ENCODE measurements at places on chromosomes 7 and 10. TPM values are rescaled to one million over a fixed set of nuclear protein-coding genes. Genes with fewer than 3 reads are reported as not detected.

The GPER1 gene
- polyA plus RNA-seq: 3.0 TPM

The TEX47 gene
- not detected for polyA plus RNA-seq

- H3K27ac ChIP-seq: no peak overlapping the region
- no peaks in the 10 kb centered on the region for H3K4me1 ChIP-seq
- H3K27me3 ChIP-seq: no peaks in the 10 kb centered on the region
- no peak overlapping the region for H3K4me3 ChIP-seq
These were observed 286.9 kb upstream of the DKK1 start for GRCh38 chr10:52027055-52027705.

DNA sequence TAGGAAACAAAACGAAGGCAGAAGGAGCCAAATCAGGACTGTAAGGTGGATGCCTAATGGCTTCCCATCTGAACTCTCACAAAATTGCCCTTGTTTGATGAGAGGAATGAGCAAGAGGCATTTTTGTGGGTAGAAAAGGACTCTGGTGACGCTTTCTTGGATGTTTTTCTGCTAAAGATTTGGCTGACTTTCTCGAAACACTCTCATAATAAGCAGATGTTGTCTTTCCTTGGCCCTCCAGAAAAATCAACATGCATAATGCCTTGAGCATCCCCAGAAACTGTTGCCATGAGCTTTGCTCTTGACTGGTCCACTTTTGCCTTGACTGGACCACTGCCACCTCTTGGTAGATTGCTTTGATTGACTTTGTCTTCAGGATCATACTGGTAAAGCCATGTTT lies 13.5 kb downstream of the PTPN12 start:
- H3K4me1 ChIP-seq: peaks cover 57% of the 10 kb centered on the region
- H3K27ac ChIP-seq: no peak overlapping the region
- DNase-seq: no peak
- no peaks in the 10 kb centered on the region for H3K36me3 ChIP-seq
- no peak overlapping the region for H3K4me3 ChIP-seq

GRCh38 chr7:141463986-141464385 lies 87.2 kb upstream of the AGK start:
- H3K4me1 ChIP-seq: peaks cover 9% of the 10 kb centered on the region
- no peaks in the 10 kb centered on the region for H3K36me3 ChIP-seq
- no peak overlapping the region for H3K4me3 ChIP-seq
- H3K27me3 ChIP-seq: no peaks in the 10 kb centered on the region

GRCh38 chr7:25877802-25878789 lies 273.9 kb upstream of the NFE2L3 start:
- no peak overlapping the region for H3K4me3 ChIP-seq
- H3K4me1 ChIP-seq: no peaks in the 10 kb centered on the region
- no peak for DNase-seq
- H3K27me3 ChIP-seq: peaks cover 81% of the 10 kb centered on the region
- H3K36me3 ChIP-seq: no peaks in the 10 kb centered on the region
- H3K27ac ChIP-seq: no peak overlapping the region

GRCh38 chr7:131652194-131652593 lies 95.8 kb upstream of the PODXL start:
- H3K36me3 ChIP-seq: no peaks in the 10 kb centered on the region
- no peak for DNase-seq
- peaks cover 17% of the 10 kb centered on the region for H3K4me1 ChIP-seq
- H3K27ac ChIP-seq: no peak overlapping the region
- no peak overlapping the region for H3K4me3 ChIP-seq

GRCh38 chr7:89401099-89401498 lies 605.6 kb upstream of the TEX47 start:
- H3K27ac ChIP-seq: no peak overlapping the region
- no peaks in the 10 kb centered on the region for H3K27me3 ChIP-seq
- no peak for DNase-seq
- H3K4me1 ChIP-seq: no peaks in the 10 kb centered on the region
- no peak overlapping the region for H3K4me3 ChIP-seq

DNA sequence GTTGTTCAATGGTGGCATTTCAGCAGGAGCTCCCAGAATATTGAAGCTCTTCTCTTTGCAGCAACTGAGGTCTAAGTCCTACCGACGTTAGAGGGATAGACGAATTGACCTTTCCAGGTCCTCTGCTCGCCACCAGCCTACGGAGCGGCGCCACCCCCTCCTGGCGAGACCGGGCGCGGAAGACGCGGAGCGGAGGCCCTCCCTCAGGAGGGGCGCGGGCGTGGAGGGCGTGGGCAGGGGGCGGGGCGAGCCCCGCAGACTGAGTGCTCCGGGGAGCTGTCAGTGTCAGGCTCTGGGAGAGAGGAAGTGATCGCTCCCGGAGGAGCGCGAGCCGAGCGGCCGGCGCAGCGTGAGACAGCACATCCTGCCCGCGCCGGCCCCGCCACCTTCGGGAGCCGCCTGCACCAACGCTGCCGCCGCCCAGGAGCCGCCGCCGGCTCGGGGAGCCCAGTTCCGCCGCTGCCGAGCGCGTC lies at the start of gene DYNC1I1:
Gene DYNC1I1, plus strand, starts transcription at position 257 of the 473 bp plus-strand sequence. CDS start 32,176 bp downstream, outside the sequence.
- no peaks in the 10 kb centered on the region for H3K27me3 ChIP-seq
- H3K4me1 ChIP-seq: peaks cover 10% of the 10 kb centered on the region
- peak within 1 kb of the TSS; percentile 65 for H3K4me3 ChIP-seq
- H3K27ac ChIP-seq: peak within 1 kb of the TSS; percentile 64
- peak; percentile 77 for DNase-seq
